ENCODE measurements at places on chromosomes 1 and 21.
A peak's percentile ranks its signal among the peaks of the same experiment; 100 is the strongest.

DNA sequence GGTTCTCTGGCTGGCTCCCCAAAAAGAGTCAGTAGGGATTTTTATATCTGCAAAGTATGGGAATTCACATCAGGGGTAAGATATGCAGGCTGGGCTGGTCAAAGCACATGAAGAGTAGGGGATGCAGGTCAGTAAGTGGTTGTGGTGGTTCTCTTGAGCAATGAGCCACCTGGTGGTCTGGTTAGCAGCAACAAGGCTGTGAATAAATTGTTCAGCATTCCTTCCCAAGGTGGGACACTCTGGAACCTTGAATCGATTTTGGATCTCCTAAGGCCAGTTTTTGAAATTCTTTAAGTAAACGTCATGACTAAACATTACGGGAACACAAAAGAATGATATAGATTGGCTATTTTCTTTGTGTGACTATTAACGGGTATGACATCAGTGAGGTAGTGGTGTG lies 563.0 kb upstream of the NEGR1 start:
- DNase-seq = no peak

DNA sequence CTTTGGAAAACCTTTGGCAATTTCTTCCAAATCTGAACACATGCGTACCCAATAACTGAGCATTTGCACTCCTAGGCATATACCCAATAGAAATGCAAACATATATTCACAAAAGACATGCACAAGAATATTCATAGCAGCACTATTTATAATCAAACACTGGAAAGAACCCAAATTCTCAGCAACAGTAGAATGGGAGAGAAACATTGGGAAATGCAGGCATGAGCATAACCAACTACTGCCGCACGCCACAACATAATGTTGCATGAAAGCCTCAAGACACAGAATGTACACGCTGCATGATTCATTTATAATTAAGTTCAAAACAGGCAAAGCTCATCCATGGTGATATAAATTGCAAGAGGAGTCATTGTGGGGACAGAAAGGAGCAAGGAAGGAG lies 69.5 kb upstream of the FBXO28 start:
- no peak for DNase-seq

- DNase-seq = no peak
Observed at GRCh38 chr21:35503671-35504070, 454.6 kb upstream of the RUNX1 start.

GRCh38 chr1:204314171-204314892 lies 45.4 kb downstream of the PLEKHA6 start:
- no peak for DNase-seq

- no peak for DNase-seq
Observed at GRCh38 chr1:228285661-228286504, 78.0 kb downstream of the OBSCN start.

- no peak for DNase-seq
Observed at GRCh38 chr1:171457412-171457811, 27.9 kb upstream of the PRRC2C start.

- no peak for DNase-seq
Observed at GRCh38 chr1:64934115-64934877, 32.1 kb downstream of the JAK1 start.

- DNase-seq = no peak
Observed at GRCh38 chr1:8574985-8575384, 242.5 kb downstream of the RERE start.

DNA sequence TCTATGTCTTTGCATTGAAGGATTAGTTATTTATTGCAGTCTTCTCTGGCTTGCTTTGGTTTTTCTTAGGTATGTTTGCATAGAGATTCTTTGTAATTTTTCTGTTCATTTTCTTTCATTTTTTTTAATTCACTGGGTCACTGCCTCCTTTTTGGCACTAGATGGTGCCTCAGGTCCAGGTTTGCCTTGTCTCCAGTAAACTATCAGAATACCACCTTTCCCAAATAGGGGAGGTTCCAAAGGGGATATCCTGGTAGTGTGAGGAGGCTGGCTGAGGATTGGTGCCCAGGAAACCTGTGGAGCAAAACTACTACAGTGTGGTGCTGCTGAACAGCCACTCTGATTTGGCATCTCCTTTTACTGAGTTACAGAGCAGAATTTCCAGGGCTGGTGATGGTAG lies 257.1 kb downstream of the KCTD3 start:
- no peak for DNase-seq

DNA sequence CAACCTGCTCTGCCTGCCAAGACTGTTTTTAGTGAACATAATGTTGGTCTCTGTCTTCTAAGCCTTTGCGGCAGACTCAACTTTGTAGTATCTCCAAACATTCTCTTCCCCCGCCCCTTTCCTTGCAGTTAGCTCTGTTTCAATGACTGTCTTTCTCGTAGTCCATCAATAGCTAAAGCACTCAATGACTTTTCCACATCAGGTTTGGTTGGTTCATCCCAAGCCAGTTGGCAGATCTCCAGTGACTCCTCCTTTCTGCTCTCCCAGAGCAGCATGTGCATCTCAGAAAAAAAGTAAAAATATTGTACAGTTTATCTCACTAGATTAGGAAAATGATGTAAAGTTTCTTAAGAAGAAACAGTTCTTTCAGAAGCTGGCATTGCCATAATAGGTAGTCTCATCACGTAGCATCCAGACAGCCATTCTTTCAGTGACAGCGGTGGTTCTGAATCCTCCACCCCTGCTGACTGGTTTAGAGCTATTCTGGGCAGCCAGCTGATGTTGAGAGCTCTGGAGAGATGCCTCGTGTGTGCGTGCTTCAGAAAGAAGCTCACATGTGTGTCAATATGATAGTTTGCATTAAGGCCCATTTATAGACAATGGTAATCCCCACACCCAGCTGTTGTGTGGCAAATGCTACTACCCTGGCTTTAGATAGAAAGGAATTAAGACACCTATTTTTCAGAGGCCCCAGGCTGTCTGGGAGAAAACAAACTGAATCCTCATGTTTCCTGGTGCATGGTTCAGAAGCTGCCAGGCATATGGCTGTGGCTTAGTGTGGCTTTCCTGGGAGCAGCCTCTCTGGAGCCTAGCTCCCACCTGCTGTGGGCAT lies 53.2 kb downstream of the CNN3 start:
- DNase-seq = no peak

DNA sequence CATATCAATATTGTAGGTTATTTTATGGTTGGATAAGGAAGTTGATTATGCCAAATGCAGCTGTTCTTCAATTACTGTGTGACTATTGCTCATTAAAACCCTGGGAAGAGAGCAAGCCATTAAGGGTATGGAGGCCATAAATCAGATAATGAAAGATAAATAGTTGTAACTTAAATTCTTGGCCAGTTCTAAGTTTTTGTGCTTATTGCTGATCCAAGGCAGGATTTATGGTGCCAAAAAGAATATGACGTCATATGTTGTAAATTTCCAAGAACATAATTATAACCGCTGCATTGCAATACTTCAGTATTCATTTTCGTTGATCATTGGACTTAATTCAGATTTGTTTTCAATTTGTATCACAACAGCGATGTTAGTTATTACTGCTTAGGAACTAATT lies 211.6 kb downstream of the LRRC40 start:
- no peak for DNase-seq

DNA sequence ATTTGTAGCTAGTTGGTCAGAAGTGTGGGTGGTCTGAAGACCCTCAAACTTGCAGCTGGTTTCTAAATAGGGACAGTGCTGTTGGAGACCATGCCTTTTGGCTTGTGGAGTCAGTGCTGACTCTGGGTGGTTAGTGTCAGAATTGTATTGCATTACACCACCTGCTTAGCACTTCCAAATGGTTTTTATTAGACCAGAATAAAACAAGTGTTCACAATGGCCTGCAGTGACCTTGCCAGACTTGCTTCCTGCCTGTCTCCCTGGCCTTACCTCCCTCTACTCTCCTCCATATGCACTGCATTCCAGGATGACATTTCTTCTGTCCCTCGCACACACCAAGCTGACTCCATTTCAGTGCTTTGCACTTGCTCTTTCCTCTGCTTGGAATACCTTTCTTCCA lies 72.7 kb upstream of the CNIH3 start:
- DNase-seq = no peak

DNA sequence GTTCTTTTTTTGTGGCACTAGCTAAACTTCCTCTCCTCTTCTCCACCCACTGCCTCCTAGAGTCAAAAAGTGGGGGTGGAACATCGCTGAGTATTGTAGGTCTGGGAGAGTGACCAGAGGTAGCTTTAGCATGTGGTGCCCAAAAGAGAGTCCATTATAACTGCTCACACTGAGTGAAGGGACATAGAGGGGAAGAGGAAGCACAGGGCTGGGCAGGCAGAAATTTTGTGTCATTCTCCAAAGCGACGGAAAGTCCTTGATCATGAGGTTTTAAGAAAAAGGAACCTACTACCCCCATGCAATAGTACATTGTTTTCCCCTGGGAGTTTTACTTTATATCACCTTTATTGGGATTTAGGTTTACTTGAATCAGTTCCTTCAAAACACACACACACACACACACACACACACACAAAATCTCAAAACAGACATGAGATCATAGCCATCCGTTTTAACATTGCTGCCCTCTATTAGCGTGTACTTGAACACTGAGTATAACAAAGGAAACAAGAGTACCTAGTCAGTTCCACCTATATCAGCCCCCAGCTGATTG lies 4.1 kb downstream of the CD84 start:
- DNase-seq = no peak

DNA sequence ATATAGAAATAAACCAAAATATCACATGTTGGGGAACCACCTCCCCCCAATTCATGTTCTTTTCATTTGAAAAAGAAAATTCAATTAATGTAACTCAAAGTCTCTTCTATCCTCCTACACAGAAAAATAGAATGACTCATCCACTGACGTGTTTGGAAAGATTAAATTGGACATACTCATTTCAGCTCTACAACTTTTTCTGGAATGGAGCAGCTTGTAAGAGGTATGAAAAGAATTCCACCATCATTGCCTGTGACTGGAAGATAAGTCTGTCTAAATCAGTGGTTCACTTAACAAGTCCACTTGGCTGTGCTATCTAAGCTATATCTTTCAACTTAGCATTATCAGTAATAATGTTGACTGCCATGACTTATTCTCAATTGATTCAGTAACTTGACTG lies 702.3 kb downstream of the BRINP3 start:
- no peak for DNase-seq

DNA sequence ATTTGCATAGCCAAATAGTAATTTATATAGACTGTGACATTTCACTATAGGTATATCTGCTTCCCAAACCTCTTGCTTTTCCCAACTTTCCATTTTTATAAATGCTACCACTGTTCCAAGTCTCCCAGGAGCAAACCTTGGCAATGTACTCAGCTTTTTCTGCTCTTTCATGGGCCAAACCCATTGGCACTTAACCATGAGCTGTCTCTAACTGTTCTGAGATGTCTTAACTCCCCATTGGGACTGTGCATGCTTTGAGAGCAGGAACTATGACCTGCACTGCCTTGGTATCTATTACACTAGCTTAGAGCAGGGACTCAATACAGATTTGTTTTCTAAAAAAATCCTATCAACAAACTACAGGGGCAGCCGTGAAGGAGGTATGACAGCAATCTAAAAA lies 22.5 kb upstream of the KHDRBS1 start:
- peak; percentile 85 for DNase-seq

- DNase-seq = no peak
Observed at GRCh38 chr1:176216031-176216430, 8.9 kb upstream of the COP1 start.

- DNase-seq = no peak
Observed at GRCh38 chr1:40307186-40307585, 9.9 kb downstream of the COL9A2 start.

- no peak for DNase-seq
Observed at GRCh38 chr1:229950020-229950419, 117.0 kb upstream of the GALNT2 start.

DNA sequence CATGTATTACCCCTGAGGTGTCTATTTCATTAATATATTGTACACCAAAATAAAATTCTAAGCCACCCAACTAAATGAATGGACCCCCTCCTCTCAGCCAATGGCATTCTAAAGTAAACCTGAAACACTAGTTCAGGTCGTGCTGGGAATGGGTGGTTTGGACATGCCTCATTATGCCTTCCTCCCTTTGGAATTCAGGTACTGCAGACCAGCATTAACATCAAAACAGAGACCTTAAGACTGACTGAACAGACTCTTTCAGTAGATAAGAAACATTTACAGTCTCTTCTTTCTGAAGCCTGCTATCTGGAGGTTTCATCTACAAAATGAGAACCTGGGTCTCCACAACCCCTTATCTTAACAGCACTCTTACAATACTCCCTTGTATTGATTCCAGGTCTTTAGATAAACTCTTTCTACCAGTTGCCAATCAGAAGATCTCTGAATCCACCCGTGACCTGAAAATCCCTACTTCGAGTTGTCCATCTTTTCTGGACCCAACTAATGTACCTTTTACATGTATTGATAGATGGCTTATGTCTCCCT lies 93.6 kb downstream of the PKN2 start:
- DNase-seq = no peak

DNA sequence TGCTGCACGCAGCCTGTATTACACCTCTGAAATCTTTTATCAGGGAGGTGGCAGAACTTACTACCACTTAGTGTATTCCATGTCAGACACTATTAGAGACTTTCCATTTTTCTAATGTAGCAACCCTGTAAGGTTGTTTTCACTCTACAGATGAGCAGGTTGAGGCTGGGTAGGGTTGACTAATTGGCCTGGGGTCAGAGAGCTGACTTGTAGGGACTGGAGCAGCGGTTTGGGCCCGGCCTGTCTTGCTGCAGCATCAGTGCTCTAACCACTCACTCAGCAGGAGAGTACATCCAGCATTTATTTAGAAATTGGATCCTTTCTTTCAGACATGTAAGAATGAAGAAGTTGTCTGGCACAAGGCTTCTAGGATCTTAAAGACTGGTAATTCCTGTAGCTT lies 25.7 kb upstream of the NBL1 start:
- DNase-seq = no peak

- DNase-seq = no peak
Observed at GRCh38 chr1:7077136-7077535, 291.9 kb downstream of the CAMTA1 start.

- DNase-seq = no peak
Observed at GRCh38 chr1:40651138-40651857, 14.2 kb downstream of the RIMS3 start.

DNA sequence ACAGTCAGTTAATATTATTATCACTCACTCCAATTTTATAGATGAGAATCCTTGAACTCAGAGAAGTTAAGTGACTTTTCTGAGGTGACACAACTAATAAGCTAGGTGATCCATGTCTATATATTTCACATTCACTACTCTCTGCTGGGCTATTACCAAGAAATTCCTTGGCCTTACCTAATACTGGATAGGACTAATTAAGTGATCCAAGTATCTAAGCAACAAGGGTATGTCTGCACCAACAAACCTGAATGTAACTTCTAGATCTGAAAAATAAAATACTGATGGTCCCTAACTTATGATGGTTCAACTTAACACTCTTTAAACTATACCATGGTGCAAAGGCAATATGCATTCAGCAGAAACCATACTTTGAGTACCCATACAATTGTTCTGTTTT lies 14.8 kb upstream of the CASQ2 start:
- no peak for DNase-seq

- no peak for DNase-seq
Observed at GRCh38 chr1:156160743-156161171, 7.4 kb downstream of the SEMA4A start.

- DNase-seq = no peak
Observed at GRCh38 chr1:36203554-36204346, 20.5 kb upstream of the THRAP3 start.
